ENCODE measurements at places on chromosomes 13 and 19.

DNA sequence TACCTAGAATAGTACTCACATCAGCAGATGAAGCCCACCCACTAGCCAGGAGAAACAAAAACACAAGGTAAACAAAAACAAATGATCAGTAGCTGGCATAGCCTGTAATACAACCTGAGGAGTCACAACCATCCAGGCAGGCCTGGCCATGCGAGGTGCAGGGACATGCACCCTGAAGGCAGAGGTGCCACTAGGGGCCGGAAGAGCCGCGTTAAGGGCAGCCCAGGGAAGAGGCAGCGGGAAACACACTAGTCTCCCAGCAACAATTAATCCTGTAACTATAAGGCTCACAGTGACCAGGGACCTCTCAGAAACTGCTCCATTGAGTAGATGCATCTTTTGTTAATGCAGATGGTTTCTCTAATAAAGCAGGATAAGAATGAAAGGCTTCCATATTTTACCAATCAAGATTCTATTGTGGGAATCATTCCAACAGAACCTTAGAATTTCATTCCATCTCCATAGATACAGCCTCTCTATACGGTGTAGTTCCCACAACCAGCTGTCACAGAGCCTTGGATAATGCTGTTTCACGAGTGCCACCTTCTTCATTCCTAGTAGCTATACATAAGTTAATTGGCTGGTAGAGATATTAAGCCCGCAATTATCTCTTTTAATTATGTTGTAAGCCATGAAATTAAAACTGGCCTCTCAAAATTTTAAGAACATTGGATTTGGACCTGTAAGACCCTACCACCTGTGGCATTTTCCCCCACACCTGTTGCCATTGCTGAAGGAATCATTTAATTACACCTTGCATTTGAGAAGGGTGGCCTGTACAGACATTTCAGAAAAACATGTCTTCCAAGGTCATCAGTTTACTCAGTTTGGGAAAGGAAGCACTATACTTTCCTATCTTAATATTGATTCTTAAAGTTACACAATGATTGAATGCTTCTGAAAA lies 28.7 kb downstream of the ANKRD10 start:
- no peak for DNase-seq

- no peak for DNase-seq
Observed at GRCh38 chr13:41821238-41821594, 139.7 kb downstream of the VWA8 start.

- no peak for DNase-seq
Observed at GRCh38 chr13:27280009-27280656, 9.5 kb downstream of the RASL11A start.

GRCh38 chr19:49988007-49988406 lies 27.0 kb upstream of the SIGLEC11 start:
- DNase-seq, result no peak

- DNase-seq, result no peak
Observed at GRCh38 chr19:47097396-47098201, 16.0 kb downstream of the ZC3H4 start.

DNA sequence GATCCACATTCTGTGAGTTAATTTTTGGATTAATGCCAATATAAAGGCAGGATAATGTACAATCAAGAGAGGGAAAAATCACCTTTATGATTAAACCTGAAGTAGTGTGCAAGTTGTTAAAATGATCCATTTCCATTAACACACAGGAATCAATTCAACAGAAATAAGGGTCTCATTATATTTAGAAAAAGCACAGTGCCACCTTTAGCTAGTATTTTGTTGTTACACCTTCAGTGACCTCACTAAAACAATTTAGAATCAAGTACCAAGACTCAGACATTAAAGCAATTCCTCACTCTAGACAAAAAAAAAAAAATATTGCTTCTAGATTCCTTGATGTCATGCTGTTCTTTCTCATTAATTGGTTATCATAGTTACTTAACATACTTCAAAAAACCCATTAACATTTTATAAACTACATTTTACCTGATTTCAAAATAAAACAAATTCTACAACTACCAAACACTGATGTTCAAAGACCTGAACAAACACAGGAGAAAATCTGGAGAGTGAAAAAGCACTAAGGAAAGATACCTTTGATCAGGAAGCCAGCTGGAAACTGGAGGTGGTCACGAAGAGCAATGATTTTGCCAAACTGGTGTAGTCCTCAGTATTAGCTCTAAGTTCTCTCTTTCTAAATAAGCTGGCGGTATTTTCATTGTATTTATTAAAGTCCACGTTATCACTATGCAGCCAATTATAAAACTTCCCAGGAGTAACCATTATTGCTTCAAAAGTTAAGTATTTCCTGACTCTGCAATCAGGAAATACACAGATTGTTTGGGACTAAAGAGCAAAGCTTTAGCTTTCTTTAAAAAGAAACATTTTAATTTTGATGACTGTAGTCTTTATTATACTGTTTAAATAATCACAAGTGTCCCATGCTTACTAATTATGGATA lies 115.3 kb downstream of the TBC1D4 start:
- no peak for DNase-seq

DNA sequence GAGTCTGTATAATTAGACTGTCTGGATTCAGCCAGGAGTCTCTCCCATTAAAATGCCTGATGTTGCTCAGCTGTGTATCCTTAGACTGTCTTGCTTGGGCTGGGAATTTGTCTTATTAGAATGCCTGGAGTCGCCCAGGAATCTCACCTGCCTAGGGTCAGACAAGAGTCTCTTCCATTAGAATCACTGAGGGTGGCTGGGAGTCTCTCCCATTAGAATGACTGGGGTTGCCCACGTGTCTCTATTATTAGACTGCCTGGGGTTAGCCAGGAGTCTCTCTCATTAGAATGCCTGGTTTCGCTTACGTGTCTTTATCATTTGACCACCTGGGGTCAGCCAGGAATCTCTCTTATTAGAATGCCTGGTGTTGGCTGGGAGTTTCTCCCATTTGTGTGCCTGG lies 1450.0 kb downstream of the UQCRFS1 start:
- no peak for DNase-seq

- DNase-seq, result no peak
Observed at GRCh38 chr19:6608940-6609339, 18.0 kb upstream of the CD70 start.

GRCh38 chr19:16417660-16418596 lies 53.8 kb downstream of the EPS15L1 start:
- peak; percentile 58 for DNase-seq

DNA sequence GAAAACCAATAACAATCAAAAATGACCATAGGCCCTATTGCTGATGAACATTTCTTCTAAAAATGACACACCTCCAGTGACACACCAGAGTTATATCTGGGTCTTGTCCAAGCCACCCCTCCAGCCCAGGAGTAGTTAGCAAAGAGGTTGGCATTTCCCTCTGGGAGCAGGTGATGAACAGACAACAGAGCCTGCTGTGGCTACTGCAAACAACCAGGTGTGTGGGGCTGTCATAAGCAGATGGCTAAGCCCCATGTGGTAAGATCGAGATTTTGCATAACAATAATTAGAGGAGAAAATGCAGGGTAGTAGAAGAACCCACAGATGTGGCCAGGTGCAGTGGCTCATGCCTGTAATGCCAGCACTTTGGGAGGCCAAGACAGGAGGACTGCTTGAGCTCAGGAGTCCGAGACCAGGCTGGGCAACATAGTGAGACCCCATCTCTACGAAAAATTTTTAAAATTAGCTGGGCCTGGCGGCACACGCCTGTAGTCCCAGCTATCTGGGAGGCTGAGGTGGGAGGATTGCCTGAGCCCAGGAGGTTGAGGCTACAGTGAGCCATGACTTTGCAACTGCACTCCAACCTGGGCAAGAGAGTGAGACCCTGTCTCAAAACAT lies 5.0 kb downstream of the XRCC1 start:
- no peak for DNase-seq

DNA sequence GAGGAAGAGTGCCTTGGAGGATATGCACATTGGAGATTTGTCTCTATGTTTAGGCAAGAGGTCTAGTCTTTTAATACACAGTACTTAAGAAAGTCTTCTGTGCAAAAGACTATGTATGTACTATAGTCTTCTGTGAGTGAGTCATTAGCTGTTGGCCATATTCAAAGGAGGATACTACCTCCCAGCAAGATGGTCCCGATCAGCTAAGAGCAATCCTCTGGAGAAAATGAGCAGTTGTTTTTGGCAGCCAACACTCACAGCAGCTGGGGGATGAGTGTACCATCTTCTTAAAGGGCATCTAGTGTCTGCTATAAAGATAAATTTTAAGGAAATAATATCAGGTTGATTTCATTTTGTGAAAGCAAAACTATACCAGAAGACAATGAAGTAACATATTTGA lies 487.8 kb downstream of the KCTD12 start:
- no peak for DNase-seq

- no peak for DNase-seq
Observed at GRCh38 chr13:21001471-21001870, 59.9 kb downstream of the LATS2 start.

- no peak for DNase-seq
Observed at GRCh38 chr19:4266253-4267000, 12.6 kb upstream of the SHD start.

DNA sequence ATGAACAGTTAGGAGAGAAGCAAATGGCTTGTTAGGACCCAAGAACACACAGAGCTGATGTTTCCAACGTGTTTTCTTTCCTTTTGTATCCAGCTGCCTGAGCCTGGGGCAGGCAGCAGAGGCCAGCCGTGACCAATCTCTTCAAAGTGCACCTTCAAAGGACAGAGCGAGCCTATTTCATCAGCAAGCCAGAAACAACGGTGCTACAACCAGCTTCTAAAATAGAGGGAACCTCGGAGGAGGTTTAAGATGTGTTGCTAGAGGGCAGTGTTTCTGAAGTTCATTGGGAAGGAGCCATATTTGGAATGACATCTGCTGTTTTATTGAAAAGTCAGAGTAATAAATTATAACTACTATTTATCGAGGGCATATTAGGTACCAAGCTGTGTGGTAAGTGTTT lies 56.2 kb upstream of the RFC3 start:
- no peak for DNase-seq

DNA sequence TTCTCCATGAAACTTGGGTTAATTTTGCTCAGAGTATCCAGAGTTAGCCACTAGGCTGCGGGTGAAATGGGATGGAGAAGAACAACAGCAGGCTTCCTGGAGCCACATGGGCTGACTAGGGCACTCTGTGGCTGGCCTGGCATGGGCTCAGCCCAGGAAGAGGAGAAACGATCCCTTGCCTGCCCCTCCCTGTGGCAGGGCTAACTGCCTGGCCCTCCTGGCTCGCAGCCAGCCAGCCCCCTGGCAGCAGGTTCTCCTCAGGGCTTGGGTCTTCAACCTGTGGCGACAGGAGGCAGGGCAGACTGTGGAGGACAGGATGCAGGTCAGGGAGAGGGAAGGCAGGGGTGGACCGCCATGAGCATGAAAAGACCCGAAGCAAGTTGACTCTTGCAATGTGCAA lies 78.7 kb upstream of the GPR183 start:
- DNase-seq, result no peak

- DNase-seq, result no peak
Observed at GRCh38 chr13:27825072-27825471, 32.8 kb downstream of the GSX1 start.

DNA sequence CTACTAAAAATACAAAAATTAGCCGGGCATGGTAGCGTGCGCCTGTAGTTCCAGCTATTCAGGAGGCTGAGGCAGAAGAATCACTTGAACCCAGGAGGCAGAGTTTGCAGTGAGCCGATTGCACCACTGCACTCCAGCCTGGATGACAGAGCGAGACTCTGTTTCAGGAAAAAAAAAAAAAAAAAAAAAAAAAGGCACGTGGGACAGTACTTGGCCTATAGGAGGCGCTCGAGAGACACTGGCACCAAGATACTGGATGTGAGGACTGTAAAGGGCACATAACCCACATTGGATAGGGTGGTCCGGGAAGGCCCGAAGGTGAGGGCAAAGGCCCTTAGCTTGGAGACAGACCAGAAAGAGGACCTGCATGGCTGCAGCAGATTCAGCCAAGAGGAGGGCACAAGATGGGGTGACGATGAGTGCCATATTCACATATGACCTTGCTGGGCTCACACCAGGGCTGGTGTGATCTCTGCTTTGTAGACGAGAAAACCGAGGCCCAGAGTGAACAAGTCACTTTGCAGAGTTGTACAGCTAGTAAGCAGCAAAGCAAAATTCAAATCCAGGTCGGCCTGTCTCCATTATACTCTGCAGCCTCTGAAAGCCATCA lies 89.4 kb downstream of the DPF1 start:
- DNase-seq, result peak; percentile 10

GRCh38 chr13:95552539-95553441 lies at the start of gene CLDN10:
CLDN10 (plus strand) TSS chr13:95552720; CDS start chr13:95552754, 34 bp downstream.
- no peak for DNase-seq

GRCh38 chr19:7401694-7402093 lies 53.0 kb downstream of the ARHGEF18 start:
- no peak for DNase-seq

DNA sequence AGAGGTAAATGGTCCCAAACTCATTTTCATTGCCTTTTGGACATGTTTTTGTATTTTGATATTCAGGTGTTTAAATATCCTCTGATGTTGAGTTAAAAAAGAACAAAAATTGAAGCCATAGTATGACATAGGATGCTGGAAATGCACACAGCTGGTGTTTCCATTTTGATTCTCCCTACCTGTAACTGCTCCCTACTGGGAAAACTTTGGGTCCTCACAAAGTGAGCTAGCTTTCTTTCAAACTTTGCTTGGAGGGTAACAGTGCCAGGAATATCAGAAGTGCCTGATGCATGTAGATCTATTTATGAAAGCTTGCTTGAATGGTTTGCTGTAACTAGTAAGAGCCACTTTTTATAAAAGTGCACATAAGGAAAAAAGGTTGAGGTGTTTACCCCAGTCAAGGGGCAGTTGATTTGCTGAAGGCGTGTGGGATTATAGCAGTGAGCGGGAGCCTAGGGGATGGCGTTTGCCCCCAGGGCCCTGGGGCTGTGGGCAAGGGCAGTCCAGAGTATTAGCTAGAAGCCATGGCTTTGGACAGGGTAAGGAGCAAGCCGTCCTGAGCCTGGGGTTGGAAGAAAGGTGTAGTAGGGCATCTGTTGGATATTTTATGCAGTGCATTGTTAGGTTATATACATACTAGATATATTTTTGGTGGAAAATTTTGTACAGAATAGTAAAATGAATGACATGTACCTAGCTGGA lies 4.3 kb downstream of the RPS9 start:
- no peak for DNase-seq

- DNase-seq, result no peak
Observed at GRCh38 chr13:51134763-51135365, 23.8 kb upstream of the C13orf42 start.

DNA sequence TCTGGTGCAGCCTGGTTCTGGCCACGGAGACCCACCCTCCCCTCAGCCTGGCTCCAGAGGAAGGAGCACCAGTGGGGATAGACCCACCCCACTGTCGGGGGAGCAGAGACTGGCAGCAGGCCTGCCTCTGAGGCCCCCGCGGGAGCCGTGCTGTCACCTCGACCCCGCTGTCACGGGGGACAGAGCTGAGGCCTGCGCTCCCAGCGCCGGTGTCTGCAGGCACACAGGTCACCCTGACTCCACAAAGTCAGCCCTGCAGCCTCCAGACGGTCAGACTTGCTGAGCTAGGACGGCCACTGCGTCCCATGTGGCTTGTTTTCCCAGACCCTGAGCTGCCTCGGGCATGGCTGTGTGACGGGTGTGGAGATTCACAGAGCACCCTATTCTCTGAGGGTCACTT lies 32.3 kb downstream of the GNG7 start:
- no peak for DNase-seq
